Testis (tissue), 5 donors: ENCODE measurements at places on chromosomes 4 and X. TPM values are rescaled to one million over a fixed set of nuclear protein-coding genes. Genes with fewer than 3 reads are reported as not detected.

The PCSK1N gene
- 8.6 TPM for polyA plus RNA-seq

The BCORL1 gene
- 27.7 TPM for polyA plus RNA-seq

The SOD3 gene
- polyA plus RNA-seq, result 136 TPM

The NWD2 gene
- 0.12 TPM for polyA plus RNA-seq

DNA sequence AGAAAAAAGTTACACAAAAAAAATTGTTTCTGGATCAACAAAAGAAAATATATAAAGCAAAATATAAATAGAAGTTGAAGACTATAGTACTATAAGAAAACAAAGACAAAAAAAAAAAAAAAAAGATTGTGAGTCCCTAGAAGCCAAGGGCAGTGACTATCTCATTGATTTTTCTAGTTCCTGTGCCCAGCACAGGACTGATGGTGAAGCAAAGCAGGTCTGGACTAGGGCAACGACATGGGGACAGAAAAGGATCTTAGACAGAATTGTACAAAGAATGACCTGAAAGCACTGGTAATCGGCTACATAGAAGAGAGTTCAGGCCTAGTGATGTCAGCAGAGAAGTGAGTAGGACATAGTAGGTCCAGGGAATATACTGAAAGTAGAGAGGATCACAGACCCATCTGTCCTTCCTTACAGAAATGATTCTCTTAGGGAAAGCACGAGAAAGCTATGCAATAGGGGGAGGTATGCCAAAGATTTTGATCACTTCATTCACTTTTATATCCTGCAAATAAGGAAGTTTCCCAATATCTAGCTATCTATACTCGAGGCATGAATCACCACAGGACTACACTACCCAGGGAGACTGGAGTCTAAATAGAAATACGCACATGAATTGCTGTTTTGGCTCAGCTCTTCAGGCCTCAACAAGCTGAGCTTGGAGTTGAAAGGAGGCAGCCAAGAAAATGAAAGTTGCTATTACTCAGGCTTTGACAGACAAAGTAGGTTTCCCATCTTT lies 230.9 kb upstream of the GPC4 start:
- DNase-seq, result no peak

GRCh38 chr4:39446842-39447573 lies 11.7 kb downstream of the RPL9 start:
- DNase-seq, result peak; percentile 68

- DNase-seq, result no peak
Measured at GRCh38 chr4:152577708-152578396, 42.0 kb upstream of the FBXW7 start.

- DNase-seq, result no peak
Measured at GRCh38 chr4:10087152-10087791, 29.3 kb downstream of the WDR1 start.

- no peak for DNase-seq
Measured at GRCh38 chr4:184689681-184690080, 40.1 kb downstream of the PRIMPOL start.

- no peak for DNase-seq
Measured at GRCh38 chr4:30847167-30847566, 127.0 kb downstream of the PCDH7 start.
